ENCODE measurements at places on chromosomes 2 and 18.

DNA sequence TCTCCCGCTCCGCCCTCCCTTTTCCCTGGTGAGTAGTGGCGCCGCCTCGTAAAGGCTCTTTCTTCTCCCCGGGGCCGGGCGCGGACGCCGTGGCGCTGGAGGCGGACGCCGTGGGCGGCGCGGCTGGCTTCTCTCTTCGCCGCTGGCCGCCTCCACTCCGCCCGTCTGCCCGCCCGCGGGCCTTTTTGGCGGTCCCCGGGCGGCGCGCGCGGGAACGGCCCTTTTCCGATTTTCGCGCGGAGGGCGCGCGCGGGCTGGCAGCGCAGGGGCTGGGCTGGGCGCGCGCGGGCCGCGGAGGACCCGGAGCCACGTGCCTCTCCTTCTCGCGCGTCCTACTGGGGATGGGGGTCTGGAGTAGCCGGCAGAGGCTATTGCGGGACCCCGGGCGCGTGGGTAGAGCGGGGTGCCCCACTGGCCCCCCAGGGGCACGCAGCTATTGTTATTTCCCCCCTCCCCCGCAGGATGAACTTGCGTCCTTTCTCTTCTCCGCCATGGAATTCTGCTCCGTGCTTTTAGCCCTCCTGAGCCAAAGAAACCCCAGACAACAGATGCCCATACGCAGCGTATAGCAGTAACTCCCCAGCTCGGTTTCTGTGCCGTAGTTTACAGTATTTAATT, 472 bp downstream of the SLC20A1 start:
- no peak for DNase-seq

- peak; percentile 91 for DNase-seq
Observed at GRCh38 chr2:199692489-199692888, 158.5 kb downstream of the FTCDNL1 start.

GRCh38 chr2:220913384-220913783, 658.7 kb downstream of the EPHA4 start:
- no peak for DNase-seq

GRCh38 chr2:44004735-44005602, 9.2 kb upstream of the LRPPRC start:
- no peak for DNase-seq

- no peak for DNase-seq
Observed at GRCh38 chr18:58785171-58785805, 79.4 kb upstream of the ZNF532 start.

DNA sequence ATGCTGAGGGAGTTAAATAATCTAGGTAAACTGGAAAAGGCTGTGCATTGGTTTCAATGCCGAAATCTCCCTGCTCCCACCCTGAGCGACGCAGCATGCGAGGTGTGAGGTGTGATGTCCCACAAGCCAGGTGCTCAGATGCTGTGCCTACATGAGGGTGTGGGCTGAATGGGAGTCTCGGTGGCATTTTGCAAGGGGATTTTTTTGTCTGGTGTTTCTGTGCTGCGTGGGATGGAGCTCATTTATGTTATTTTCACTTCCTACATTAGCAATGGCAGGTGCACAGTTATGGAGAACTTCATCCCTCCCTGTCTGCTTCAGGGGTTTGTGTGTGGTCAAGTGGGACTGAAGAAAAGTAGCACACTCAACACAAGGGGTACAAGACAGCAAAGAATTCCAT, 110.2 kb upstream of the CCDC68 start:
- DNase-seq, result no peak

- no peak for DNase-seq
Observed at GRCh38 chr18:54875063-54875462, 46.8 kb downstream of the RAB27B start.

- DNase-seq, result no peak
Observed at GRCh38 chr2:241665731-241666440, 20.7 kb downstream of the DTYMK start.

DNA sequence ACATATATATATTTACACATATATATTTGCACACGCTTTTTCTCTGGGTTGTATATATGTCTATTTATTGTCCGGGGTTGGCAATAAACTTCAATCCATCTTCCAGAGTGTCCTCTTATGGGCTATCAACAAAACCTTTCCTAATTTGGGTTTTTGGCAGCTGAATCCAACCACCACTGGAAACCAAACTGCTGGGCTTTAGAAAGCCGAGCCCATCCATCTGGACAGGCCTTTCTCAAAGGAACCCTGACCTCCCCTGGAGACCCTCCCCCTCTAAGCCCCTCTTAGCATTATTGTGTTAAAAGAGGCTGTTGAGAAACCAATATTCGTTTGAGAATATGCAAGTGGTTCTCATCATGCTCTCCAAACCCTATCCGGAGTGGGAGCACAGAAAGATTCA, 153.6 kb downstream of the NRP2 start:
- no peak for DNase-seq

GRCh38 chr2:2830576-2830975, 499.5 kb upstream of the MYT1L start:
- no peak for DNase-seq

GRCh38 chr2:240509667-240510512, 47.9 kb downstream of the ANKMY1 start:
- no peak for DNase-seq
